Activated CD8-positive, alpha-beta memory T cell treated with anti-CD3 and anti-CD28 coated beads for 4 hours (primary cell): ENCODE measurements at places on chromosomes 2 and 18.

GRCh38 chr2:112733456-112733855, 12.6 kb downstream of the NT5DC4 start:
- no peak for DNase-seq

DNA sequence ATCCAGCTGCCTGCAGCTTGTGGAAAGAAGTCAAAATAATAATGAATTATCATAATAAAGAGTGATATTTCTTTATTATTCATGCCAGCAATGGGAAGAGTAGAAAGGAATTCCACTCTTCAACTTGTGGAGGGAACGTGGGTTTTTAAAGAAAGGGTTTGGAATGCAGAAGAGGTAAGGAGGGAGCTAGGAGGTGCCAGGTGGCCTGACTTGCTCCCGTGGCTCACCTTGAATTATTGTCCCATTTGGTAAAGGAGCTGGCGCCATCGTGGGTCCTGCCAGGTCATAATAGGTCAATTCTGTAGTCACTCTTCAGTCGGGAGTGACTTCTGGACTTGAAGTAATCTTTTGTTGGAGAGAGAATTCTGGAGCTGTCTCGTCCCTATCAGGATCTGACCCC, 95.2 kb upstream of the BARD1 start:
- DNase-seq, result no peak

DNA sequence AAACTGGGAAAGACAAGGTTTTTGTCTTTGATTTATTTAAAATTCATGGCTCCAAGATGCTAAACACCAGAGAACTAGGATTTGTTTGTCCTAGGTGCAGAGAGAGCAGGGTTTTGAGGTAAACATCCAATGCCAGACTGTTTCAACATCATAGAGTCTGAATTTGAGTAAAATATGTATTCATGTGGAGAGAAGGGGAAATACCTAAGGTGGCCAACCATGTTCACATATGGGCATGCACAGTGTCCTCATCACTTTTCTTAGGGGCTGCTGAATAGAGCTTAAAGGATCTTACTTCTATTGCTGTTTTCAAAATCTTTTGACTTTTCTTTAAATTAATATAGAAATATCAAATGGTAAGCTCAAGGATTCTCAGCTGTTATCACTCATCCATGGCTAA, 287.0 kb upstream of the CCDC68 start:
- DNase-seq, result no peak

DNA sequence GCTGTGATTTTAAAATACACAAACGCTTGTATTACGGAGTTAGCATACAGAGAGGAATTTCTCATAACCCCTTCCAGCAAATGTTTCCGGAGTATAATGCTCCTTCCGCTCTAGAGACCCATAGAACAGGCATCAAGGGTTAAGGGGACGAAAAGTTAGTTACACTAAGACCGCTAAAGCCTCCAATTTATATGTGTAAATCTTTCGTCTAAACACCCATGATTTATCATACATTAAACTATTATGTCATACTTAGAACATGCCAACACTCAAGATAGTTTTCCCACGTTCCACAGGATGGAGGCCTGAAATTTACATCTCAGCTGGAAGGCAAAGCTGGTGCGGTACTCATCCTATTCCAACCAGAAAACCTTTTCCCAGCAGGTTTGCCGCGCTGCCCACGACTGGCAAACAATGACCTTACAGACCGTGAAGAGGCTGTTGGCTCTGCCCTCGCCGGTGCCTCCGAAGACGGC, 650 bp downstream of the ORMDL1 start:
- no peak for DNase-seq

DNA sequence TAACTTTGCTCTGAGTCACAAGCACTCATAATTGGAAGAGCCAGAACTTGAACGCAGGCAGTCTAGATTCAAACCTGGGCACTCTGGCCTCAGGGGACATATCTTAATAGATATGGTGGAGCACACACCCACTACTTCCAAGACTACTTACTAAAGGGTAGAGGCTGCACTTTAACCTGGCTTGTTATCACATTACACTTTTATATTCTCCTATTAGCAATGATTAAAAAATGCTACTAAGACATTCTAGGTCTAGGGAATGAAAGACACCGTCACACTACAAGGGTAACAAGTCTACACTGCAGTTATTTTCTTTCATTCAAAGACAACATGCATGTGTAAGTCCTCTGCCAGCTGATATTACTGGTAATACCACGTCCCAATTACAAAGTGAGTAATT, 258.8 kb downstream of the ZNF521 start:
- DNase-seq, result no peak

DNA sequence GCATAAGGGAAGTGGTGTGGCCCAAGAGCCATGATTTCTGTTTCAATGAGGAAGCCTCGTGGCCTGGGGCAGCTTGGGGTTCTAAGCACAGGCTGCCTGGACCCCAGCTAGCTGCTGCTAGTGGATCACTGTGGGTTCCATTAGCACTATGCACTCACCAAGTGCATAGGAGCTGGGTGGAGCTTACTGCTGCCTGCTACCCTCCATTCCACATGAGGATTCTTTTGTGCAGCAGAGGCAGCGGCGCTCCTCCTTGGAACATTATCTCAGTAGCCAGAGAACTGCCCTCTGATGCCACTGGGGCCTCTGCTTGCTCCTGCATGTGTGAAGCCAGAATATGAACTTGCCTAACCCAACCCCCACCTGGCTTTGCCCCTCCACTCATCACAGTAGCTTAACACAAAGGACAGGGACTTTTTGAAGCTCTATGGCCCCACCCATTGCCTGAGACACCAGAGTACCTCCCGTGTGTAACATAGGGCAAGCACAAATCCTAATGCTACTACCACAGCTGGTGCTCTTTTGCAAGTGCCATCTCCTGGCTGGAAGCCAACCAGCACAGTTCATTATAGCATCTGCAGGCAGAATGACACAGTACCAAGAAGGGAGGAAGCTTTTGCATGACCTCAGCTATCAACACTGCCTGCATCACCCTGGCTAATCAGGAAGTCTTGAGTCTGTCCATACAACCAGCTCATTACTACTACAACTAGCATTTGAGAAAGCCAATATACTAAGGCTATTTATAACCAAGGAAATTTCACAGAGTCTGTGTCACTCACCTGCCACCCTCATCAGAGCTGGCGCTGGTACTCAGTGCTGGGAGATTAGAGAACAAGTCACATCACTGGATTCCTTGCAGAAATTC, 297.0 kb upstream of the GULP1 start:
- no peak for DNase-seq

GRCh38 chr2:12709207-12709522, 7.6 kb upstream of the TRIB2 start:
- no peak for DNase-seq

- DNase-seq, result no peak
Measured at GRCh38 chr2:151716721-151717120, 17.6 kb downstream of the NEB start.

- no peak for DNase-seq
Measured at GRCh38 chr2:132477962-132478361, 61.4 kb downstream of the GPR39 start.

DNA sequence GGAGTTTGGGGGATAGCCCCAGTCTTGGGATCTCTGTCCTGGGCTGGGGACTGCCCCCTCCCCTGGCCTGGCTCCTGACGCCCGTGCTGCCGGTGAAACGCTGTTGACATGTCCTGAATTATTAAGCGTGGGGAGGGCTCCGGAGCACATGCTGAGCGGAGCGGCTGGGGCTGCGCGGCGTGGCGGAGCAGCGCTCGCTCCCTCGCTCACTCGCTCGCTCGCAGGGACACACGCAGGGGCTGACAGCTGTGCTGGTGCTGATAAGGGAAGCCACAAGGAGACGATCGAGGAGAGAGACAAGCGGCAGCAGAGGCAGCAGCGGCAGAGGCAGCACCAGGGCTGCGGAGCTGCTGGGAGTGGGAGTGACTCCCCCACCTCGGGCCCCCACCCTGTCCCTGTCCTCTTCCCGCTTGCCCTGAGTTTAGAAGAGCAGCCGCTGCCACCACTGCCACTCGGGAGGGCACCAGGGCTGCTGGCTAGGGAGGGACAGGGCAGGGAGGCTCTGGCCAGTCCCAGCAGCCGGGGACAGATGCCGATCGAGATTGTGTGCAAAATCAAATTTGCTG, at the start of gene ASIC4:
Gene ASIC4, plus strand, starts transcription at position 287 of the 566 bp plus-strand sequence. Its CDS starts 243 bp downstream, at position 530.
- DNase-seq, result no peak

DNA sequence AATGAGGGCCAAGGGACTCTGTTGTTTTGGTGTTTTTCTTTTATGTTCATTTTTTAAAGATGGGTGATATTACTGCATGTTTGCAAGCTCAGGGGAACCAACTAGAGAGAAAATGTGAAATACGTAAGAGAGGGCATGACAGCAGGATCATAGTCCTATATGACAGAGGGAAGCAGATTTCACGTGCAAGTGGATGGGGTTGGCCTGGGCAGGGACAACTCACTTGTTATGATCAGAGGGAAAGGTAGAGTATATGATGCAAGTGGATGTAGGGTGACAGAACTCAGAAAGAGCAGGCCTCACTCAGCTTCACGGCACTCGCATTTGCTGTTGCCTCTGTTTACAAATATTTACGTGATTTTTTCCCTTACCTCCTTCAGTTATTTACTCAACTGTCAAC, 67.0 kb downstream of the OLA1 start:
- no peak for DNase-seq

- no peak for DNase-seq
Measured at GRCh38 chr2:29729401-29729800, 192.0 kb downstream of the ALK start.

- DNase-seq, result no peak
Measured at GRCh38 chr2:102010902-102011301, 19.1 kb downstream of the IL1R2 start.

- DNase-seq, result no peak
Measured at GRCh38 chr18:54641734-54642133, 50.7 kb downstream of the DYNAP start.

GRCh38 chr2:41598161-41598894, 449.5 kb upstream of the PKDCC start:
- no peak for DNase-seq

DNA sequence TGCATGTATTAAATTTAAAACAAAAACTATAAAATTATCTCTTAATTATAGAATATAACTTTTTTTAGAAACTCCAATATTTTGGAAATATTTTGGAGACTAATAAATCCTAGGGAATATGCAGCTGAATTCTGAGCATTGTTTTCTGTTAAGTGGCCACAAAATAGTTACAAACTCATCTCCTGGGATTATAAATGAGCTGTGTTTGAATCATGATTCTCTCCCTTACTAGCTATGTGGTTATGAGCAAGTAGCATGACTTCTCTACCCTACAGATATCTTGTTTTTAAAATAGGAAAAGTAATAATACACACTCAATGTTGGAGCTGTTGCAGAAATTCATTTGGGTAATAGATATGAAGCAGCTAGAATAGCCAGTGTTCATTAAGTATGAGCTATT, 137.9 kb upstream of the ITGA4 start:
- no peak for DNase-seq

DNA sequence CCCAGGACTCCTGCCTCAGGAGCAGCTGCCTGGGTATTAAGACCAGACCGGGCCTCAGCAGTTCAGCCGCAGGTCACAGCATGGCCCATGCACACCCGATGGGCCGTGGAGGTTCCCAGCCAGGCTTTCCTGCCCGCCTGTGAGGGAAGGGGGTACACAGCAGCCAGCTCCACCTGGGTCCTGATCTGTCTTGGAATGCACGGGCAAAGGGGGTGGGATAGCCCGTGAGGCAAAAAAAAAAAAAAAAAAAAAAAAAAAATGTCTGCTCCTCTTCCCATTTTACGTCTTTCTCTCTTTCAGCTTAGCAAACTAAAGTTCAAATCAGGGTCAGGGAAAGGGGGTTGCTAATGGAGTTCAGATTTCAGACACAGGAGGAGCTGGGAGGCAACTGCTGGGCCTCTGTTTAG, 385.2 kb downstream of the TNS1 start:
- DNase-seq, result no peak
